NCI-H2029 treated with DMSO at 0.1 percent for 48 hours (cell line): ENCODE measurements at places on chromosomes 11 and 22.

DNA sequence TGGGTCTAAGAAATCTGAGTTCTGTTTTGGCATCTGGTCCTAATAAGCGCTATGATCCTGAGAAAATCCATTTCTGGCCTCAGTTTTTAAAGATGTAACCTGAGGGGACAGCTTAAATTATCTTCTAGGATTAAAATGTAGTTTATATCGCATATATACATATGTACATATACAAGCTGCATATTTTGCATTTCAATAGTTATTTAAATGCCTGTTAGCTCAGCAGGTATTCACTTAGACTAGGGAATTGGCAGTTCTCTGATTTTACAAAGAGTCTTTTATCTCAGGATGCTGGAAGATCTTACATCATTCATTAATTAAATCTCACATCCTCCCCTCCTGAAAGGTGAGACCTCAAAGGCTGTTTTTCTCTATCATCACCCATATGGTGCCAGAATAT is 1232.8 kb downstream of the LRRC4C start:
- DNase-seq = no peak

GRCh38 chr11:12815129-12815480 is 140.9 kb downstream of the TEAD1 start:
- no peak for DNase-seq

DNA sequence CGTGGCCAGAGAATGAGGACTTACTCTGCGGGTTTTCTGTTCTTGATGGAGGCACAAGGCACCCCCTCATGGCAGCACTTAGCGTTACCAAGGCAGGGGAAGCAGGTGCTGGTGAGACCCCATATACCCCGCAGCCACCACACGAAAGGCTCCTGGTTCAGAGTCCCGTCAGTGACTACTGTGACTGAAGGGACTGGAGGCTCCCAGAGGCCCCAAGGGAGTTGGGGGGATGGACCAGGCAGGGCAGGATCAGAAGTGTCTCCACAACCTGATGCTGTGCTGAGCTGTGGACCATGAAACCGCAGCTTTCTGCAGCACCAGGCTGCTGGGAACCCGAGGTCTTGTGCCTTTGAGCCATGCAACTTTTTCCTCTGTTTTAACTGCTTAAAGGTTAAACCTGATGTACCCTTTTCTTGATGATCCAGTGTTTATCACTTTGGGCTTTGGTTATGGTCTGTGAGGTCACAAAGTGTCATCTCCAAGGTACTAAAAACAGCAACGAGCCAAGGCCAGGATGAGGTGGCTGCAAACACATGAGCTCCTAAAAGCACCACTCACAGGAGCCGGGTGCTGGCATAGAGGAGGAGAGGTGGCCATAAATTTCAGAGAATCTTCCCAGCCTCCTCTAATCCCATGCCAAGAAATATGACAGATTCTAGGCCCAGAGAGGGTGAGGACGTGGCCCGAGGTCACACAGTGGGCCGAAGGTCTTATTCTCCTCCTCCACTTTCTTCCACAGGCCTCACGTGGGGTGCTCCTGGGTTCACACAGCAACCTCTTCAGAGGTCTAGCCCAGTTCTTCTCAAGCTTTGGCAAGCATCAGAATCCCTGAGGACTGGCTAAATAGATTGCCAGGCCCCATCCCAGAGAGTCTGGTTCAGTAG is 4.2 kb upstream of the LRRC32 start:
- no peak for DNase-seq

DNA sequence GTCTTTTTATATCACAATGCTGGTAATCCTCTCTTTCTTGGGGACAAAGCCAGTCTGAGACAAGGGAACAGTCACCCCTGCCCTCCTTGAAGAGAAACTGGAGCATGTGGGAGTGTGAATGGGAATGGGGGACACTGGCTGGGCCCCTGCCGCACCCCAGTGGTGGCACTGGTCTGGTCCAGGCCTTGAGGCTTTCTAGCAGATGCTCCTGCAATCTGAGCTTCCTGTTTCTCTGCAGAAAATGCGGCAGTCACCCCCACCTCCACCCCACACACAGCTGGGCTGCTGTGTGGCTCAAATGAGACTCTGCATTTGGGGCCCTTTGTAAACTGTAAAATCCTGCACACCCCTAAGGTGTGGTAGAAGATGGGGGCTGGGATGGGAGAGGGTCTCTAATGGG is 6.6 kb upstream of the MARK2 start:
- DNase-seq = no peak

- no peak for DNase-seq
Measured at GRCh38 chr11:235180-235579, 962 bp downstream of the SIRT3 start.

DNA sequence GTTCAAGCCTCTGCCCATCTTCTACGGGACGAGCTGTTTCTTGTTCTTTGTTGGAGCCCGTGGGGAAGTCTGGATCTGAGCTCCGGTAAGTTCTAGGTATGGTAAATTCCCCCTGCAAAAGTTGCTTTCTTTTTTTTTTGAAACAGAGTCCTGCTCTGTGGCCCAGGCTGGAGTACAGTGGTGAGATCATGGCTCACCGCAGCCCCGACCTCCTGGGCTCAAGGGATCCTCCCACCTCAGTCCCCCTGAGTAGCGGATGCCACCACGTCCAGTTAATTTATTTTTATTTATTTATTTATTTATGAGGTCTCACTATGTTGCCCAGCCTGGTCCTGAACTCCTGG is 35.5 kb upstream of the MOB2 start:
- DNase-seq = no peak

GRCh38 chr11:1053121-1053901 is 16.8 kb upstream of the MUC6 start:
- DNase-seq = no peak

- DNase-seq = peak; percentile 24
Measured at GRCh38 chr11:61682093-61682732, 2.0 kb downstream of the DAGLA start.

DNA sequence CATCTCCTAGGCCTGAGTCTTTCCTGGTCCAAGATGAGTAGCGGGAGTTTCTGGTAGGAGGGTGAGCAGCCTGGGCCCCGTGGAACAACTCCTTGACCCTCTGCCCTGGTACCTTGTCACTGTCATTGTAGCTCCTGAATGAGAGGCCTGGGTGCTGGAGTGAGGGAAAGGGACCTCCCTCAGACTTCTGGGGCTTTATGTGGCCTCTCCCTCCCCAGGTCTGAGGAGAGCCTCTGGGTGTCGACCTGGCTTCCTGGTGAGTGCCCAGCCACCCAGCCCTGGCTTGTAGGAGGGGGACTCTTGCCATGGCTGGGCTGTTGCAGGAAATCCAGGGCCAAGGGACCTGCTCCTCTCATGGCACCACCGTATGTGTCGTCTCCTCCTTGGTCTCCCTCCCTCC is 3.9 kb downstream of the P2RY2 start:
- DNase-seq = no peak

DNA sequence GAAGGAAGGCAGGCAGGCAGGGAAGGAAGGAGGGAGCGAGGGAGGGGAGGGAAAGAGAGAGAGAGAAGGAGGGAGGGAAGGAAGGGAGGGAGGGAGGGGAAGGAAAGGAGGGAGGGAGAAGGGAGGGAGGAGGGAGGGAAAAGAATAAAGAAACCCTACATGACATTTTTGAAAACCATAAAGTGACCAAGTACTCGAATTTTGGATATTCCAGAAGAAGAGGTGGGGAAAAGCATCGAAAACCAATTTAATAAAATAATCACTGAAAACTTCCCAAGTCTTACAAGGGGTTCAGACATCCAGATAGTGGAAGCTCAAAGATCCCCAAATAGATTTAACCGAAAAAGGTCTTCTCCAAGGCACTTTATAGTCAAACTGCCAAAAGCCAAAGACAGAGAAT is 11.7 kb downstream of the GDPD4 start:
- DNase-seq = no peak

DNA sequence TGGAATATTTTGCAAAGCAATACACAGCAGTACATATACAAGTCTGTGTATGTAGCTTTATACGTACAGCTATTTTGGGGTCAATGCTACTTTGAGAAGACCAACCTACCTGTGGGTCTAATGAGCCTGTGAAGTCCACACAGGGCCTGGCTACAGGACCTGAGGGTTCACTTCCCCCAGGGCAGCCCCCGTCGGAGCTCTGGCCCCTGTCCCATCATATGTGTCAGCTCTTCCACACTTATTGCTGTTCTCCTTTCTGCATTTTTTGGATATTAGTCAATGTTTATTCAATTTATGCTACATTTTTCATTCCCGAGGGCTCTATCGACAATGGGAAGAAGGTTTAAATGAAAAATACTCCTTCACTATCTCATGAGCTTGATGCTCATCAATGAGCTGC is 1473.6 kb downstream of the BRD1 start:
- no peak for DNase-seq

DNA sequence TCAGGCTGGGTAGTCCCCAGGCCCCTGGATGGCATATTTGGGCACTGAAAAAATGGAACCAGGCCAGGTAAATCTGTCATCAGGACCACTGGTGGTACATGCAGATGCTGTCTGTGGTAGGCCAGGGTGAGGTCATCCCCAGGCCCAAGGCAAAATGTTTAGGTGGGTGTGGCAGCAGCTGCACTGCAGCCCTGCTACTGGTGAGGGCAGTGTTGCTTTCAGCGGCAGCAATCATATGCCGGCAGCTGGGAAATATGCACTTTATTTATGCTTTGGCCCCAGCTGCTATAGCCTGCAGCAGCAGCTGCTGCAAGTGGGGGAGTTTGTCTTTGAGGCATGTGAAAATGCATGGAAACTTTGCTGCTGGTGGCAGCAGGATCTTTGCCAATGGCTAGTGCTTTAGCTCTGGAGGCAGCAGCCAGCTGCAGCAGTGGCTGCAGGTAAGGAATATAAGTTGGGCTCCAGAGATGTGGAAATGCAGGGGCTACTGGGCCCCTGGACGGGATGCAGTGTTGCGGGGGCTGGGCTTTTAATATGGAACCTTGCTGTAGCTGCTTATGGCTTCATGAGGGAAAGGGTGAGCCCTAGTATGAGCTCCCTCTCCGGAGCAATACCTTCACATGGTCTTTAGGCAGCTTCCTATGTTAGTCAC is 365.7 kb upstream of the CADM1 start:
- no peak for DNase-seq

- no peak for DNase-seq
Measured at GRCh38 chr11:134459246-134460061, 47.4 kb upstream of the B3GAT1 start.

- no peak for DNase-seq
Measured at GRCh38 chr22:24153353-24153752, 27.9 kb upstream of the SUSD2 start.

DNA sequence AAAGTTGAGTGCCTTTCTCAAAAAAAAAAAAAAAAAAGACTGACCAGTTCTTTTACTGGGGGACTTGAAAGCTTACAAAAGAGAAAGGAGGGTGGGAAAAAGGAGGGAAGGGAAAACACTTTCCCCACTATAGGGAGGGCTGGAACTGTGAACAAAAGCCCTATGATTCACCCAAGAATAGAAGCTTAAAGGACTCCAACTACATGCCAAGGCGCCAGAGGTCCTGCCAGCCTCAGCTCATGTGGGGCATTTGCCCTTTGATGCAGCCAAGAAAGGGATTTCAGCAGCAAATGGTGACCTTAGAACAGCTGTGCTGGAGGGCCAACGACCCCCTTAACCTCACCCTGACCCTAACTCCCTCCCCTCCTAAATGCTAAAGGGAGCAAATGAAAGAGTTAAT is 160.0 kb downstream of the NTM start:
- no peak for DNase-seq

DNA sequence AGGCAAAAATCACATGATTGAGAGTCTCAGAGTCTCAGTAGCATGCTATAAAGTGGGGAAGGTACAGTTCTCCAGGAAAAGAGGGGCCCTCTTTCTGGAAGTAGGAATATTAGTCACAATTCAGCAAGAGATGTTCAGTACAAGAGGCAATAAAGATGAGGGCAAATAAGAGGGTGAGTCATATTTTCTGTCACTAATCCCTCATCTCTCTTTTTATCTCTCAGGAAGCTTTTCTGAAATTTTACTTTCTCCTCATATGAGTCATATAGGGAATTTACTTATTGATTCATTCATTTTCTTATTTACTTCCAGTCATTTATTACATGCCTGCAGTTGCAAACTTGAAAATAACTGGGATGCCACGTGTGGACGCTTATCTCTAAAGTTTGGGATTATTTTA is 3.4 kb upstream of the NXPE1 start:
- no peak for DNase-seq

DNA sequence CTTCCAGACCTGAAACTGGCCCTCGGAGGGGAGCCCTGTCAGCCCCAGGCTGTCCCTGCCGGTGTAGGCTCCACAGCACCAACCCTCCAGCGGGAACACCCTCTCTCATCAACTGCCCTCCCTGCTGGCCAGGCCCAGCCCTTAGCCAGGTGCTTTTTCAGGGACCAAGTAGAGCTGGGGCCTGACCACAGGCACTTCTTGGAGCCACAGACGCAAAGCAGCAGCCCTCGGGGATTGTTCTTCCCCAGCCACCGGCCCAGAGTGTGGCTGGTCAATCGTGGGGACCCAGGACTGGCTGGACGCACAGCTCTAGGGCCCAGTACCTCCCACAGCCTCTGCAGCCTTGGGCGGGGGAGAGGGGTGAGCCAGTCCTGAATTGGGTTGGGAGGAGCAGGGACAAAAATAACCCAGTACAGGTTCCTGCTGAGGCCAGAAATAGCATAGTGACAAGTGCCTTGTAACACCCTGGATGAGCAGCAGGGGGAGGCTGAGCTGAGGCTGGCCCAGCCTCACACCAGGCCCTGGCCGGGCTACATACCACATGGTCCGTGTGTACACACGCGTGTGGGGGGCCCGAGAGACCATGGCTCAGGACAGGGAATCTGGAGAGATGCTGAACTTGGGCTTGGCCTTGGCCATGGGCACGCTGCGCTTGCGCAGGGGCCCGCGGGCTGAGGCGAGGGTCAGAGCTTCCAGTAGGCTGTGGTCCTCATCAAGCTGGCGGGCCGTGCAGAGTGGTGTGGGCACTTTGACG is 2.0 kb downstream of the KCNJ11 start:
- peak; percentile 21 for DNase-seq

DNA sequence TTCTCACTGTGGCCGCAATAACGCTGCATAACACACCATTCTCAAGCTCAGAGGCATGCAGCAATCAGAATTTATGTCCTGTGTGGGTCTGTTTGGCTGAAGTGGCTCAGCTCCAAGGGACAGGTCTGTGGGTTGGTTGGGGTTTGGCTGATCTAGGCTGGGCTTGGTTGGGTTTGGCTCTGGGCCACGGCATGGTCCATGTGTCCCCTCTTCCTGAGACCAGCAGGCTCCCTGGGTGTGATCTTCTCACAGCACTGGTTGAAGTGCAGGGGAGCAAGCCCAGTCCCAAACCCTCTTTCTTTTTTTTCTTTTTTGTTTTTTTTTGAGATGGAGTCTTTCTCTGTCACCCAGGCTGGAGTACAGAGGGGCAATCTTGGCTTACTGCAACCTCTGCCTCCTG is 25.0 kb downstream of the SMIM38 start:
- DNase-seq = no peak

DNA sequence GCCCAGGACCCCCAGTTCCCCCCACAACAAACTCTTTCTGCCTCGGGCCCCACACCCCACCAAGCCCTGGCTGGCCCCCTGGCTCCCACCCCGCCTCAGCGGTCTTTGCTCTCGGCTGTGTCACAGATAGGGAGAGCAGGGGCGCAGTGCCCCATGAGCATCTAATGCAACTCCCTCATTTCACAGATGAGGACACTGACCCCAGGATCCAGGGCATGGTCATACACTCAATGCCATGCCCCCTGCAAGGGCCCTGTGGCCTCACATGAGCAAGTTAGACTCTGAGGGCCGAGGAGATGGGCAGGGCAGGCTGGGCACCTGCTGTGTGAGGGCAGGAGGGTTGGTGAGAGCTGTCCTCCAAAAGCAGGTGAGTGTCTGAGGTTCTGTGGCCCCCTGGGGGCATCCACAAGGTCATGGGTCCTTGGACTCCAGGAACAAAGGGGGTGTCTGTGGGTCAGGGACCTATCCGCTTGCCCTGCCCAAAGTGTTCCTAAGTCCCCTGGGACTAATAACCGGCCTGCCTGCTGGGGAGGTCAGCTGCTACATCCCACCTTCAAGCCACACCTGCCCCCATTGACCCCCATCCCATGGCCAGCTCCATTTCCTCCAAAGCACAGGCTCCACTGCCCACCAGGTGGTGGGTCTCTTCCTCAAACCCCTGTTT is 2.5 kb downstream of the MIF start:
- DNase-seq = no peak
